ENCODE measurements at places on chromosomes 7 and 10.

GRCh38 chr10:122341141-122341810, 33.2 kb upstream of the PLEKHA1 start:
- DNase-seq = no peak

GRCh38 chr7:88146616-88147015, 73.2 kb downstream of the SRI start:
- no peak for DNase-seq

DNA sequence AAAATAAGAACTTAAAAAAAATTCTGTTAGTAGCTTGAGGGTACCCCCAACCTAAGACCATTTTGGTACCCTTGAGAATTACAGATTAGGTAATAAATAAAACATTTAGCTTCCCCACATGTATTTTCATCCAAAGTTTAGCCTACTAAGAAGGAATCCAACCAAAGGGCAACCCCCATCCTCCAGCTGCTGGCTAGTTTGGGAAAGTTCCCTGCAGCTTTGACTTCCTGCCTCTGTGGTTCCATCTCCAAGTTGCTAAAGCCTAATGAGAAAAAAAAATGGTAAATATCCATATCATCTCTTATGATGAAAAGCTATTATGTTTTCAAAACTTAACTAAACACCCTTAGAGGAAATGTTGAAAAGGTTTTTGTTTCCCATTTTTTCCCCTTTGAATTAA, 547.2 kb downstream of the ANKRD7 start:
- DNase-seq = no peak

GRCh38 chr10:128156999-128157755, 31.0 kb upstream of the MKI67 start:
- no peak for DNase-seq

- DNase-seq = no peak
These were observed 81.4 kb upstream of the EMX2 start for GRCh38 chr10:117460846-117461765.

DNA sequence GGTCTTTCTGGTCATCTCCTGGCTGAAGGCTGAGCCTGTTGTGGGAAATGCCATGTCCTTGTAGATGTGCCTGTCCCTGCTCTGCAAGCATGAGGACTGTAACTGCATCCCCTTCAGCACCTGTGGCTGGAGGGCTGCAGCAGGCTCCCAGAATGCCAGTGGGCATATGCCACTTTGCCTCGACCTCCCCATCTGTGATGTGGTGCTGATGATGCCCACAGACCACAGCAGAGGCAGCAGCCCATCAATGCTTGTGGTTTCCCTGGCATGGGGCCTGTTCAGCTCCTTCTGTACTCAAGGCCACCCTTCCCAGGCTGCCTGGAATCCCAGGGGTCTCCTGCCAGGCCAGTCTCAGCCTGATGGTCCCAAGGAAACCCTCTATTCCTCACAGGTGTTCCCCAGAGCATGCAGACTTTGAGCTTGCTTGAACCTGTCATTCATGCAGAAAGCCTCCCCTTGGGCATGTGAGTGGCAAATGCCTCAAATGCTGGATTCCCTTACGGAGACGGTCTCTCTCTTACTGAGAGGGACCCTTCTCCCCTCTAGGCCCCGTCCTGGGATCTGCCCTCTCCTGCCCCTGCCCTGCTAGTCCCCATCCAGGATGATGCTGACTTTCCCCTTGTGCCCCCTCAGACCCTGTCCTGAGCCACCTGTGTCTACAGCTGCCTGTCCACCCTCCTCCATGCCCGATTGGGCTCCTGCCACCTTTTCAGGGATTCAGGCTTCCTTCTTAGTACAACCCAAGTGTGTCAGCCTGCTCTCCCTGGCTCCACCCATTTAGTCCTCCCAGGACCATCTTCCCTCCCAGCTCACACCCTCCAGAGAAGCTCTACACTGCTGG, 50.9 kb upstream of the ANTXRL start:
- no peak for DNase-seq

DNA sequence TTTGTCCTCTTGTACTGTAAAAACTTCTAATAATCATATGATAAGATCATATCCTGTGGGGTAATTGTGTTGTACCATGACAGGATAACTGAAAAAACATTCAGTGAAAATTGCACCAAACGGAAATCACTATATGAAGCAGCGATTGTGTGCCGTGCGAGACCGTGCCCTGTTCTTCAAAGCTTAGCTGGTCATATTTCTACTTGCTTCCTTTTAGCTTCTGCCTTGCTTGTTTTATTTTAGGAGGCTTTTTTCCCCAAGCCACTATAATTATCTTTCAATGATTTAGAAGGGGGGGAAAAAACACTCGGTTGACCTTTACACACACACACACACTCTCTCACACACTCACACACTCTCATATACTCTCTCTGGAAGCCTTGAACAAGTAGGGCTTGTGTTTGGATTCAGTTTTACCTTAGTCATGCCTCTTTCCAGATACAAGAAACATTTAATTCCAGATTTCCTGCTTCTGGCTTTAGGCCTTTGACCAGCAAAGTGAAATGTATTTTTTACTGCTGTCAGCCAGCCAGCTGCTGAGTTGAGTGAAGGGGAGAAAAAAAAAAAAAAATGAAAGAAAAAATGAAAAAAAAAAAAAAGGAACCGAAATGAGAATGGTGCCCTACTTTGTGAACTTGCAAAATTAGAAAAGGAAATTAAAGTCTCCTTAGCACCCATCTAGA, 181.4 kb downstream of the ARID5B start:
- DNase-seq = no peak

- no peak for DNase-seq
These were observed 18.2 kb upstream of the CALD1 start for GRCh38 chr7:134761266-134761665.

DNA sequence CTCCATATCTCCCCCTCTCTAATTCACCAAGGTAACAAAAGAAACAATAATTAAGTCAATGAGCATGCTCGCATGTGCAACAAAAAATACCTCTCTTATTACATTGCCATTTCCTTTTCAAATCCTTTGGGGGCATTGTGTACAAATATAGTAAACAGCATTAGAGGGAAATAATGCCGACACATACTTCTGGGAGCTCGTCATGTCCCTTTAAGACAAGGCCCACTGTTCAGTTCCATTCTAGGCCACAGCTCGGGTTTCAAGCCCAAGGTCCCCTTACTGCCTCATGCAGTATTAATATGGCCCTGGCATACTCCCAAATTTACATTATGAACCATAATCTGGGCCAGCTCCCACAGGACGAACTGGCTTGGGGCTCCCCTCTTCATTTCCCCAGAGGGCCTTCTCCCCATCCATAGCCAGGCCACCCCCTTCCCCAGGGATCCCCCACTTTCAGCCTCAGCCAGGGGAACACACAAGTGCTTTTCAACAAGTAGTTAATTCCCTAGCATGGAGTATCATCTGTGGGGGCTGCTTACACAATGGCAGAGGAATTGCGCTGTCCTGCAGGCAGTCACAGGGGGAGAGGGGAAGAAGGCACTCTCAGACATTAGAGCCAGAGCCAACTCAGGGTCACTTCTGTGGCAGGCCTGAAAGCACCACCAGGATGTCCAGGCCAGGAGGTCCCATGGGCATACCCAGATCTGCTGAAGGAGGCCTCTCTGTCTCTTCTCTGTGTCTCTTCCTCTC, 110.6 kb downstream of the KCNMA1 start:
- DNase-seq = no peak

- no peak for DNase-seq
These were observed 63.0 kb downstream of the ZNF248 start for GRCh38 chr10:37794305-37794976.

DNA sequence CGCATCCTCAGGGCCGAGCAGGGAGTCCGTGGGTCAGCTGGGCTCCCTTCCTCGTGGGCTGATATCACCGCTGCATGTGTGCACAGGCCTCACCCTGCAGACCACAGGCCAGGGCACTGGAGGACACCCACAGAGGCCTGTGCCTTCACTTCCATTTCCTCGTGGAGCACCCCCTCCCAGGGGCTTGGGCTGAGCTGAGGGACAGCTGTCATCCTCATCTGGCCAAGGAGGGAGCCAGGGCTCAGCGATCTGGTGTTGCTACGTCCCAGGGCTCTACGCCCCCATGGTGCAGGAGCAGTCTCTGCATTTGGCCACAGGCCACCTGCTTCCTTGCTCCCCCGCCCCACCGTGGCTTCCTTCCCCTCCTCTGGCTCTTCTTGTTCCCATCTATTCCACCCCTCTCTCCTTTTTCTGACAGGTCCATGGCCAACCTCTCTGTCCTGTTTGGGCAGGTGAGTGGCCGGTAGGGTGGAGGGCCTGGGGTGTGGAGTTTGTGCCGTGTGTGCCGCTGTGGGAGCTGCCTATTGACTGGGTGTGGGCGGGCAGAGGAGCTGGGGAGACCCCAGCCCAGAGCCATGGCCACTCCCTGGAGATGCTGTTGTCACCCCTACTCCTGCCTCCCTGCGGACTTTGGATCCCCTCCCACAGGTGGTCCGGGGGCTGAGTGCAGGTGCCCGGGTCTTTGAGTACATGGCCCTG, 8.3 kb upstream of the ASIC3 start:
- no peak for DNase-seq

DNA sequence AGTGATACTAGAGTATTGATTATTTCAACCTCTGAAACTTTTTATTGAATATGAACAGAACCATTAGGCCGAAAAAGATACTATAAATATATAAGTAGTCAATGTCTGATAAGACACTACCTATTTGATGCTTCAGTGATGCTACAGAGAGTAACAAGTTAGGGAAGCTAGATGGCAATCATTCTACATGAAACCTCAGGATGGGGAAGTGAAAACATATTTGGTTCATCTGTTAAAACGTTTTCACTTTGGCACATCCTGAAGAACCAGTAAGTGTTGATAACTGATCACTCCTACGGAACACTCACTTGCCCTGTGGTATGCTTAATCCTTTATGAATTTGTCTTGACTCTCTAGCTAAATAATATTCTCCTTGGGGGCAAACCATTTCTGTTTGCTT, 1064.9 kb downstream of the NXPH1 start:
- DNase-seq = no peak

DNA sequence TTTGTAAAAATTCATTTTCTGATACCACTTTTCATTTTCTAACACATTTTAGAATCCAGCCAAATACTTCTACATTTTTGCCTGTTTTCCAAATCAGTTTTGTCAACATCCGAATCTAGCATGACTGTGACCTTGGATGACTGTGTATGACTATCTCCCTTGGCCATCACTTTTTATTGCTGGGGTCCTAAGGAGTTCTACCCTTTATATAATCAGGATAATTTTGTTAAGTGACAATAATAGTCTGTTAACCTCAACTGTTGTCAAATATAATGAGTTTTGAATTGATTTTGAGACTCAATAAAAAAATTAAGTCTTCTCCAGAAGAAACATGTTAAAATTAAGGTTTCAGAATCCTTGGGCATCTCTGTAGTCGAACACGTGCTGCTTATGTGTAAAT, 53.3 kb downstream of the SEC23IP start:
- DNase-seq = no peak

DNA sequence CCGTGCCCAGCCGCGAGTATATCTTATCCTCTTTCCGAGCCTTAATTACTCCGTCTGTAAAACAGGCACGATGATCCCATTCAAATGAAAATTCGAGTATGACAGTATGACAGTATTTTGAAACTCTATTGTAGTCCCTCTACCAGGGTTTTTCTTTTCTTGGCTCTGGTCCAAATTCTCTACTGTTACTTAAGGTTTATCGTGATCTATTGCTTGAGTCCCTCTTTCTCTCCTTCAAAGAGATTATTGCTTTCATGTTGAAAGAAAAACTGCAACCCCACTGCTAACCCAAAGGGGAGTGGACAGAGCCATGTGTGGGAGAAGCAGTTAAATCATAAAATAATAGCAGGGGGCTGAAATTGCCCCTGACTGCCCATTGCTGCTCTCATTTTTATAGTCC, 1156.6 kb upstream of the AUTS2 start:
- DNase-seq = no peak

- no peak for DNase-seq
These were observed 119.9 kb downstream of the LARP4B start for GRCh38 chr10:811379-812175.

GRCh38 chr10:48609441-48609840, 4.6 kb upstream of the ARHGAP22 start:
- DNase-seq = no peak

GRCh38 chr7:108294595-108294994, 161.6 kb downstream of the NRCAM start:
- no peak for DNase-seq

- no peak for DNase-seq
These were observed 172.1 kb downstream of the CYP26A1 start for GRCh38 chr10:93245779-93246178.

- DNase-seq = no peak
These were observed 16.9 kb downstream of the PCGF6 start for GRCh38 chr10:103333934-103334520.

- DNase-seq = no peak
These were observed 1067.5 kb downstream of the NRG3 start for GRCh38 chr10:82942286-82943099.

GRCh38 chr10:118471863-118472262, 123.6 kb downstream of the PRLHR start:
- DNase-seq = no peak

GRCh38 chr7:43888993-43889945, 17.1 kb downstream of the URGCP start:
- no peak for DNase-seq

- DNase-seq = no peak
These were observed 106.9 kb upstream of the RHEB start for GRCh38 chr7:151626422-151627115.

DNA sequence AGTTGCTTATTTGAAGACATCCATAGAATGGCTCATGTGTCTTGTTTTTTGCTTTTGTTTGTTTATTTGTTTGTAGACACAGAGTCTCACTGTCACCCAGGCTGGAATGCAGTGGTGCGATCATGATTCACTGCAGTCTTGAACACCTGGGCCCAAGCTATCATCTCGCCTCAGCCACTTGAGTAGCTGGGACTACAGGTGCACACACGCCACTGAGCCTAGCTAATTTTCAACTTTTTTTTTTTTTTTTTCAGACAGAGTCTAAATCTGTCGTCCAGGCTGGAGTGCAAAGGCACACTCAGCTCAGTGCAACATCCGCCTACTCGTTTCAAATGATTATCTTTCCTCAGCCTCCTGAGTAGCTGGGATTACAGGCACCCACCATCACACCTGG, 83.3 kb upstream of the KLF6 start:
- no peak for DNase-seq

DNA sequence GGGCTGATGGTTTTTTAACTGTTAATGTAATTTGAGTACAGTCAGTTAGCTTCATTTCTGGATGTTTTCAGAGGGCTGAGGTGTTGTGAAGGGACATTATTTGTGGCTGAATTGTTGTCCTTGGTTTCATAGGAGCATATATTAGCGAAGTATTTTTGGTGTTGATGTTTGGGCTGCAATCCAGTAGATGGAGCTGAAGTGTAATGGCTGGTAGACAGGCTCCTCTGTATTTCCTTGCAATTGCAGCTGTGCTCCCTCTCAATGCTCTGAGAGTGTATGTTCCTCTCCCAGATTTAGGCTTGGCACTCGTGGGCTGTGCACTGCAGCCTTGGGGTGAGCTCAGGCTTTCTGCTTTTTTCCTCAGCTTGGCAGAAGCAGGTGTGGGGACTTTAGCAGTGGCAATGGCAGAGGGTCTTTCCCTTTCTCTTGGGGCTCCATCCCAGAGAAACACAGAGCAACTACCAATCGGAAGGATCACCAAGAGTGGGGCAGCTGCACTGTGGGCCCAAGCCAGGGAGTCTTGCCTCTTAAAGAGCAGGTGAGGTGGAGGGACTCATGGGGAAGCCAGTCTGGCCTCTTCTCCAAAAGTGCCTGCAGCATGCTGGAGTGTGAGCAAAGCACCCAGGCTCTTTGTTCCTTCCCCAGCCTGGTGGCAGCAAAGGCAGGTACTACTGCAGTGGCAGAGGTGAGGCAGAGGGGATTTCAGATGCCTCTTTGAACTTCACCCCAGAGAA, 544.4 kb downstream of the SH2D4B start:
- no peak for DNase-seq
